HFFc6 (cell line): ENCODE measurements at places on chromosomes 2 and 18.

DNA sequence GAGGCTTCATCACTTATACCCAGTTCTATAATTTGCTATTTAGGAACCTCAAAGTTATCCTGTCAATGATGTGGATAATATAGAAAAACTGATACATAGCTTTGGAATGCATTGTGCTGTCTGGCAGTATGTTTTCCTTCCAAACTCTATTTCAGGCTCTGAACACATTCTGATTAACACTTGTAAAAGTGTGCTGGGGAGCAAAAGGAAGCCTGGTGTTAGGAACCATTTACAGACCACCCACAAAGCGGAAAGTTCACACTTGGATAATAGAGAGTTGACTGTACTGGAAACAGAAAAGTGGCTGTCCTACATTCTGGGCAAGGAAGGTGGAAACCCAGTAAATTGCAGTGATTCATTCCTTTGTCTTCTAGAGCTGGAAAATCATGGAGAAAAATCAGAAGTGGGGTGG lies 114.5 kb upstream of the ZFP36L2 start:
- H3K27me3 ChIP-seq, result no peaks in the 10 kb centered on the region
- peak overlapping the region; percentile 73 for H3K27ac ChIP-seq
- peaks cover 55% of the 10 kb centered on the region for H3K4me1 ChIP-seq
- peak; percentile 44 for DNase-seq

DNA sequence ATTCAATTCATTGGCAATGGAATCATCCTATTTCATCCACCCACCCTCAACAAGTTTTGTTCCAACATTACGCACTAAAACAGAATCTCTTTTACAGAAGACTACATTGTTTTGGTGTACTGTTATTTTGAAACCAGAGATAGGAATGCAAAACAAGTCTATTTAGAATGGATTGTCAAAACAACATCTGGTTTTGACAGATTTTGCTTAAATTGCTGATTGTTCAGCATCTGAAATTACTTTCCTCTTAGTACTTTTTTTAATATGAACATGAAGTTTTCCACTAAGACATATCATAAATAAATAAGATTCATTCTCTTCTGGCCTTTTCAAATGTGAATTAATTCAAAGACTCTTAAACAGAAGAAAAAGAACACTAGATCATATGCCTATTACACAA lies 323.9 kb upstream of the TFPI start:
- no peak overlapping the region for H3K27ac ChIP-seq
- H3K36me3 ChIP-seq, result no peaks in the 10 kb centered on the region
- H3K4me3 ChIP-seq, result no peak overlapping the region
- DNase-seq, result no peak
- no peaks in the 10 kb centered on the region for H3K27me3 ChIP-seq
- H3K4me1 ChIP-seq, result peaks cover 16% of the 10 kb centered on the region; the same call in 1 of the 2 replicates

DNA sequence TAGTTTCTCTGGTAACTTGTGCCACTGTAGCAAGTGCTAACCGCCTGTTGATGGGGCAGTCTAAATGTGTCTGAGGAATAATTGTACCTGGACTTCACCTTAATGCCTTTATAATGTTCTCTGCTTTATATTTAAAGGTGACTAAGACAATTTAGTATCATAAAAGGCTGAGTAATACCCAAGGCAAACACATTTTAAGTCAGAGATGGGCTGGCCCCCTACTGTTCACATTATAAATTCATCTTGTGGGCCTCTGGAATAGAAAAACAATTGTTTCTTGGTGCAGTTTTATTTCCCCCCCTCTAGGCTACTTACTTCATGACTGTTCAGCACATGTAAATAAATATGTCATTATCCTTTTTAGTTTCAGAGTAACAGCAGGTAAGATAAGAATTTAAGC lies 559.3 kb upstream of the PIK3C3 start:
- H3K27me3 ChIP-seq, result no peaks in the 10 kb centered on the region
- peaks cover 5% of the 10 kb centered on the region; the same call in 1 of the 2 replicates for H3K4me1 ChIP-seq
- no peaks in the 10 kb centered on the region for H3K36me3 ChIP-seq
- no peak overlapping the region for H3K27ac ChIP-seq
- DNase-seq, result no peak
- no peak overlapping the region for H3K4me3 ChIP-seq

GRCh38 chr2:23449831-23450331 lies 64.9 kb downstream of the KLHL29 start:
- H3K4me1 ChIP-seq, result peaks cover 51% of the 10 kb centered on the region
- DNase-seq, result no peak
- H3K27me3 ChIP-seq, result no peaks in the 10 kb centered on the region; the same call in 1 of the 2 replicates

GRCh38 chr2:127605691-127606263 lies 40.2 kb upstream of the GPR17 start:
- H3K4me3 ChIP-seq, result no peak overlapping the region
- peaks cover 40% of the 10 kb centered on the region for H3K36me3 ChIP-seq
- H3K27ac ChIP-seq, result no peak overlapping the region
- H3K27me3 ChIP-seq, result no peaks in the 10 kb centered on the region; the same call in 1 of the 2 replicates
- no peak for DNase-seq

DNA sequence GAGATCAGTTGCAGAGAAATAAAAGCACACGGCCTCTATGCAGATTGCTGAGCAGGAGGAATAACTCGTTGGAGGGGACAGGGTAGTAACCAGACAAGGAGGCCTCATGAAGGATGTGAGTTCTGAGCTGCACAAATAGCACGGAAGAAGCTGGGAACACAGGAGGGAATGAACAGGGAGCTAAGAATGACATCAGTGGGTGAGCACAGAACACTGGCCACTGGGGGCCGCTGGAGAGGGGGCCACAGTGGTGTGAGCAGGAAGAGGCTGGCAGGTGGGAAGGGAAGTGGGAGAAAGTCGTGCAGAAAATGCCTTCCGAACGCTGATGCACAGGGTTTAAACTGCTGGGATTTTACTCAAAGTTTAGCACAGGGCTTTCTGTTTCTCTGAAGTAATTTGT lies 61.0 kb downstream of the ZAP70 start:
- peaks cover 20% of the 10 kb centered on the region for H3K36me3 ChIP-seq
- DNase-seq, result no peak
- no peak overlapping the region for H3K27ac ChIP-seq
- H3K27me3 ChIP-seq, result peaks cover 2% of the 10 kb centered on the region; the same call in 1 of the 2 replicates
- no peak overlapping the region for H3K4me3 ChIP-seq

- no peaks in the 10 kb centered on the region; the same call in 1 of the 2 replicates for H3K27me3 ChIP-seq
- no peak overlapping the region for H3K27ac ChIP-seq
- peak; percentile 17 for DNase-seq
- H3K4me1 ChIP-seq, result no peaks in the 10 kb centered on the region
- H3K4me3 ChIP-seq, result no peak overlapping the region
Observed at GRCh38 chr2:209977386-209978239, 24.8 kb upstream of the RPE start.

DNA sequence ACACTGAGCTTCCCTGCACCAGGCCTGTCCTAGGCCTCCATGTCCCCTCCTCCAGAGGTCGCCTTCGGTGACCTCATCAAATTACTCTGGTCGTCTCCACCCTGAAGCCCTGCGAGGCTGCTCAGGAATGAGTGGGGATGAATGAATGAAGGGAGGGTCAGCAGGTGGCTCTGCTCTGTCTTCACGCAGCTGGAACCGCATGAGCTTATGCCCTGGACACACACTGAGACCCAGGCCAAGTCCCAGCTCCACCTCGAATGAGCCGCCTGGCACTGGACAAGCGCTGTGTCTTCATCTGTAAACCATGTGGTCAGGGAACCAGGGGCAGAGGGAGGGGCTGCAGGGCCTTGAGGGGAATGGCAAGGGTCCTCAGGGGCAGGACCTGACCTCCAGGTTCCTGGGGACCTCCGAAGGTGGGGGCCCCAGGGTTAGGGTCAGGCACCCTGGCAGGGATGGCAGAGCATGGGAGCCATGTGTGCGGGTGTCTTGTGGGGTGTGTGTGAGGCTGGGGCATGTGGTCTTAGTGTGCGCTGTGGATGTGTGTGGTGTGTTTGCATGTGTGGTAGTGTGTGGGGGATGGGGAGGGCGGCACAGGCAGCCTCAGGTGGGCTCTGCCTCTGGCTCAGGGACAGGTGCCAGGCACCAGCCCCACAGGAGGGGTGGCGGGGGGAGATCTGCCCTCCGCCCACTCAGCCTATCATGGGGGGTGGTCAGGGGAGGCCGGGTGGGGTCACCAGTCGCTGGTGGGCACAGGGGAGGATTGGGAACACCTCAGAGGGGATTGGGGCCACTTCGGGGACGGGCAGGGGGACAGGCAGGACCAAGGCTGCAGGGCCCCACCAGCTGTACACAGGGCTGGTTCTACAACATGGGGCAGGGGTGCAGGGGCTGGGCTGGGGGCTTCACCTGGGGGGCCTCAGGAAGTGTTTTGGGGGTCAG lies 13.9 kb downstream of the ODC1 start:
- H3K36me3 ChIP-seq, result no peaks in the 10 kb centered on the region; the same call in 1 of the 2 replicates
- H3K27ac ChIP-seq, result no peak overlapping the region
- DNase-seq, result no peak

DNA sequence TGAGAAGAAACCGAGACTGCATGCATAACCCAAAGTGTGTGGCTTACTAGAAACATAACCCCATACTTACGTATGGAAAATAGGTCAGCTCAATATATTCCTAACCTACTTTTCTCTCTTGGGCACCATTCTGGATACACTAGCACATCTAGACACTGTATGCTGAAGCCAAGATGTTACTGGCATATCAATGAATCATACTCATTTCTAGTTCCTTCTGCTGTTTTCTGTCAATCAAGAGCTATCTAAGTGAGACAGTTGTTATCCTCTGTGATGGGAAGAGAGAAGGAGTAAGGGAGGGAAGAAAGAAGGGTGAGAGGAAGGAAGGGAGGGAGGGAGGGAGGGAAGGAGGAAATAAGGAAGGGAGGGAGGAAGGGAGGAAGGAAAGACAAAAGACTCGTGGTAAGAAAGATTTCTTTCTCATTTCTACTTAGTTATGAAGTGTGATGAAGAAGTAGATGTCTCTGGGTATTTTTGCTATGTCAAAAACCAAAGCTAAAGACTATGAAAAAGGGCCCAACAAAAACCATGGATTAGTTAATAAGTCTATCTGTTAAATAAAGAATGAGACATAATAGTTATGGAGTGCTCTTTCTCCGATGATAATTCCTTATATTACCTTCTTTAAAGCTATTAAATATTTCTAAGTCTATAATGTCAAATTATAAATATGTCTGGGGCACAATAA lies 248.4 kb downstream of the ZNF521 start:
- H3K4me1 ChIP-seq, result peaks cover 11% of the 10 kb centered on the region; the same call in 1 of the 2 replicates
- H3K27me3 ChIP-seq, result no peaks in the 10 kb centered on the region
- DNase-seq, result no peak
- H3K4me3 ChIP-seq, result no peak overlapping the region
- no peak overlapping the region for H3K27ac ChIP-seq

DNA sequence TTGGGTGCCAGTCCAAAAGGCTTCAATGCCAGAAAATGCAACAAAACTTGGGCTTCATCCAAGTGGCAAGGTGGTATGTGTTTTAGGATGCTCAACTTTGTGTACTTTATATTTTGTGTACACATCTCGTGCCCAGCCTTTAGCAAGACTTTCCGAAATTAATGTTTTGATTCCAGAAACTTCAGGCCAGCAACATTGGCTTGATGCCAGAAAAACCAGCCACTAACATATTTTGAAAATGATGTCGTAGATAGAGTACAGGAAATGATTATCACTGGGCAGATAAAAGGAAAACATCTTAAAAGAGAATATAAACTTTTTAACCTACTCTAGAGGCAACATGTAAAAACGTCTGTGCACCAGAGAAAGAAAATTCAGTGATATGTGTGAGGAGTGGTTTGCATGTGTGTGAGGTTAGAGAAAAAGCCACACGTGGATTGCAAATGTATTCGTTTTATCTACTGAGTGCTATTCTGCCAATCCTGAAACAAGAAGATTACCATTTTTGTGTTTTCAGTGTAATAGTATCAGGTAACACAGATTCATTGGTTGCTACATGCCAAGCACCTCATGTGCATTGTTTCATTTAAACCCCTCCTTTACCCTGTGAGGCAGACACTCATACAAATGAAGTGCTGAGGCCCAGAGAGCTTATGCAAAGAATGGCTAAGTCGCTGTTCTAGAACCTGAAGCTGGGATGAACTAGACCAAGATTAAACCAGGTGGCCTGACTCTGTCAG lies 264.8 kb downstream of the C1D start:
- H3K4me3 ChIP-seq, result peak overlapping the region; percentile 11
- peaks cover 3% of the 10 kb centered on the region for H3K27me3 ChIP-seq
- peak overlapping the region; percentile 32 for H3K27ac ChIP-seq
- 0 out of 2 replicates have a peak, but pooled peaks cover under 1% of the 10 kb centered on the region for H3K36me3 ChIP-seq
- peak; percentile 41 for DNase-seq

DNA sequence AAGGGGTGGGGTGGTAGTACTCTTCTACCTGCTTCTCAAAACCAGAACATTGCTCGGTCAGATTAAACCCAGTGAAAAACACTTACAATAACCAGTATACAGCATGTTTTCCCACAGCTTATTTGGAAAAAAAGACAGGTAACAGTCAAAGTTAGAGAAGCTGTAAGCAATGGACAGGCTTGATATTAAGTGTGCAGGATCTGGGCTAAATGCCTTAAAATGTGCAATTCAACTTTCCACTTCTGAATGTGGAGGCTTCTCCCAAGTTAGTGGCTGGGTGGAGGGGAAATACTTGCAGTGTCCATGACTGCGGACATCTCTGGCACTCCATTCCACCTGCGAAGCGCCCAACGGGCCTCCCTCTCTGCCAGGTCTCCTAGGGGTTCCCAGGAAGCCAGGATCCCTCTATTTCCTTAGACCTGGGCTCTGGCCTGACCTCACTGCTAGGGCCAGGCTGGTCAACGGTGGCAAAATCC lies 5.3 kb downstream of the ZEB2 start:
- no peak for DNase-seq
- peak overlapping the region; percentile 97 for H3K27ac ChIP-seq
- H3K4me1 ChIP-seq, result peaks cover 58% of the 10 kb centered on the region
- H3K27me3 ChIP-seq, result peaks cover 6% of the 10 kb centered on the region

GRCh38 chr18:40094441-40094840 lies 1860.6 kb upstream of the PIK3C3 start:
- no peak overlapping the region for H3K27ac ChIP-seq
- H3K4me3 ChIP-seq, result no peak overlapping the region
- H3K4me1 ChIP-seq, result no peaks in the 10 kb centered on the region
- peak; percentile 9 for DNase-seq
- no peaks in the 10 kb centered on the region for H3K27me3 ChIP-seq

DNA sequence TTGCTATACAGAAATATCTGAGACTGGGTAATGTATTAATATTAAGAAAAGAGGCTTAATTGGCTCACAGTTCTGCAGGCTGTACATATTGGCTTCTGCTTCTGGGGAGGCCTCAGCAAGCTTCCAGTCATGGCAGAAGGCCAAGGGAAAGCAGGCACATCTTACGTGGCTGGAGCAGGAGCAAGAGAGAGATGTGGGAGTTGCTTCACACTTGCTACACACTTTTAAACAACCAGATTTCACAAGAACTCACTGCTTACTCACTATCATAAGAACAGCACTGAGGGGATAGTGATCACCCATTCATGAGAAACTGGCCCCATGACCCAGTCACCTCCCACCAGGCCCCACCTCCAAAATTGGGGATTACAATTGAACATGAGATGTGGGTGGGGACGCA lies 50.6 kb downstream of the MAPRE2 start:
- no peak overlapping the region for H3K4me3 ChIP-seq
- DNase-seq, result no peak
- H3K27ac ChIP-seq, result no peak overlapping the region
- peaks cover 64% of the 10 kb centered on the region for H3K4me1 ChIP-seq
- no peaks in the 10 kb centered on the region for H3K36me3 ChIP-seq

GRCh38 chr2:157813467-157813866 lies 62.7 kb downstream of the ACVR1 start:
- no peak for DNase-seq
- H3K4me3 ChIP-seq, result no peak overlapping the region
- H3K27me3 ChIP-seq, result no peaks in the 10 kb centered on the region; the same call in 1 of the 2 replicates
- H3K4me1 ChIP-seq, result peaks cover 24% of the 10 kb centered on the region
- peaks cover 32% of the 10 kb centered on the region for H3K36me3 ChIP-seq

- H3K27me3 ChIP-seq, result peaks cover 62% of the 10 kb centered on the region
- H3K4me1 ChIP-seq, result no peaks in the 10 kb centered on the region
- H3K4me3 ChIP-seq, result no peak overlapping the region
- no peak for DNase-seq
Observed at GRCh38 chr2:176177580-176178037, 10.9 kb upstream of the HOXD1 start.

- H3K36me3 ChIP-seq, result no peaks in the 10 kb centered on the region; the same call in 1 of the 2 replicates
- H3K4me1 ChIP-seq, result no peaks in the 10 kb centered on the region; the same call in 1 of the 2 replicates
Observed at GRCh38 chr2:202545931-202546330, 88.8 kb upstream of the FAM117B start.
